Mammary epithelial cell (primary cell): ENCODE measurements at places on chromosomes 4 and X.

DNA sequence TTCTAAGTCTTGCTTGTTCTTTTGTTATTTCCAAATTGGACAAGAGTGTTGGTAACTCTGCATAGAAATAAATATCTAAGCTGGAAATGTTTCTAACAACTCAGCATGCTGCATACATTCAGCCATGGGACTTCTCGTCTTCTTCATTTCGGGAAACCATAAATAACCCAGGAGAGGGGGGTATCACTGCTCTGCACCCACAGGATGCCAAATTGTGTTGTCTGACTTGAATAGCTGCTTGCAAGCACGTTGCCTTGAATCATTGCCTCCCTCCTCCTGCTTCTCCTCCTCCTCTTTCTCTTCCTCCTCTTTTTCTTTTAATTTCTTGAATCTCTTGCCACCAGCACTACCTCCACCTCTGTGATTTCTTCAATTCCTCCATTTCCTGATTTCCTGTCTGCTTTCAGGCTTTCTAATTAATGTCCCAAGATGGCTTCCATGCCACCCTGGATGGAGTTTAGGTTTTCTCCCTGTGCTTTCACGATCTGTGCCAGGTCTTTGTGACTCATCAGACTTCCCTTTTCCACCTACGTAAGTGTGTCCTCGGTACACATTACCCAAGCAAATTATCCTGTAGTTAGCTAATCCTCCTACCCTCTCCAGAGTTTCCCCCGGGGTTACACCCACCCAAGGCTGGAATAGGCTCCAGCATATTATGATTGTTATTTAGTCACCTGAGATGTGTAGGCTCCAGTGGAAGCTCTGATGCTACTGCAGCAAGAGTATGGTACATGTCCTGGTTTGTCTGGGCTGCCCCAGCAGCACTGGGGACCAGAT is 122.6 kb upstream of the VCX3B start:
- DNase-seq: peak; percentile 74

DNA sequence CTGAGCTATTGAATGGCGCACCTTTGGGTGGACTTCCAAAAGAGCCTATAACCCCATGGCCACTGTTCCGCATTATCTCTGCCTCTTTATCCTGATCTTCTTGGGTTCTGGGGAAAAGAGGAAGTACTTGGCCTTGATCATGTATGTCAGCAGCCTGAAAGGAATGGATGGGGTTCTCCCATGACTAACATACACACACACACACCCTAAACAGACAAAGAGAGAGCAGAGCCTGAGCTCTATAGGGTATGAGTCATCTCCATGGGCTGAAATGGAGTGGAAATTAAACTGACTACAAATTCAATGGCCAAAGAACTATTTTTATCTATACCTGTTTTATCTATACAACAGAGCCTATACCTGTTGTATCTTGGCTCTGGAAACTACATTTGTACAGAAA is 141.5 kb upstream of the MTMR8 start:
- DNase-seq: no peak

DNA sequence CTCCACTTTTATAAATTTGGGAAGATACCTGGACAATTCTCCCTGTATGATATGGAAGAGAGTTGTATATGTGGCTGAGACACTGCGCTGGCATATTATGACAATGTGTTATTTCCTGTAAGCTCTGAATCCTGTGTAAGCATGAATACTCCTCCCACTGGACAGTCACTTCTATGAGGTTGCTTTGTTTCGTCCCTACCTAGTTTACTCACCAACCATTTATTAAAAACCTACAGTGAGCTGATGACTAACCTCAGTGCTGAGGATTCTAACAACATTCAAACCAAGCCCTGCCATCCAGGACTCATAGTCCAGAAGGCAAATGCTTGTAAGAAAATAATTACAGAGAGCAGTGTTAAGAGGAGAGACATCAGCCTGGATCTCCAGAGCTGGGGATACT is 1632.9 kb upstream of the TENM3 start:
- DNase-seq: peak; percentile 85

GRCh38 chrX:40805404-40805803 is 70.1 kb upstream of the MED14 start:
- DNase-seq: no peak

DNA sequence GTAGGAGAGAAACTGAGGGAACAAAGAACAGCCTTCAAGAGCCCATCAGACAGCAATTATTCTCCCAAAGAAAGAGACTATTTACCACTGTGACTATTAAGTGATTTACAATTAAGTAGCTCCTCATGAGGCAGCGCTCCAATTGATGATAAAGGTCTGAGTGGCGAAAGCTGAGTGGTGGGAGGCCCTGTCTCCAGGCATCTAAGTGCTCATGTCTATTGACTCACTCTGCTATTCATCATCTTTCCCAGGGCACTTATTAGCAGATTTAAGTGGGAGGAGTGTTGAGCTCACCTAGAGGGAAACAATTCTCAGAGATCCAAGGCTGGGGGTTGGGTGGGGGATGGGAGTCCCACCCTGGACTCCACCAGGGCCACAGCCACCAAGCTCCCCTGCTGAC is 23.3 kb downstream of the AMER1 start:
- DNase-seq: no peak

- DNase-seq: no peak
These were observed 86.3 kb downstream of the SMARCA5 start for GRCh38 chr4:143599827-143600226.

DNA sequence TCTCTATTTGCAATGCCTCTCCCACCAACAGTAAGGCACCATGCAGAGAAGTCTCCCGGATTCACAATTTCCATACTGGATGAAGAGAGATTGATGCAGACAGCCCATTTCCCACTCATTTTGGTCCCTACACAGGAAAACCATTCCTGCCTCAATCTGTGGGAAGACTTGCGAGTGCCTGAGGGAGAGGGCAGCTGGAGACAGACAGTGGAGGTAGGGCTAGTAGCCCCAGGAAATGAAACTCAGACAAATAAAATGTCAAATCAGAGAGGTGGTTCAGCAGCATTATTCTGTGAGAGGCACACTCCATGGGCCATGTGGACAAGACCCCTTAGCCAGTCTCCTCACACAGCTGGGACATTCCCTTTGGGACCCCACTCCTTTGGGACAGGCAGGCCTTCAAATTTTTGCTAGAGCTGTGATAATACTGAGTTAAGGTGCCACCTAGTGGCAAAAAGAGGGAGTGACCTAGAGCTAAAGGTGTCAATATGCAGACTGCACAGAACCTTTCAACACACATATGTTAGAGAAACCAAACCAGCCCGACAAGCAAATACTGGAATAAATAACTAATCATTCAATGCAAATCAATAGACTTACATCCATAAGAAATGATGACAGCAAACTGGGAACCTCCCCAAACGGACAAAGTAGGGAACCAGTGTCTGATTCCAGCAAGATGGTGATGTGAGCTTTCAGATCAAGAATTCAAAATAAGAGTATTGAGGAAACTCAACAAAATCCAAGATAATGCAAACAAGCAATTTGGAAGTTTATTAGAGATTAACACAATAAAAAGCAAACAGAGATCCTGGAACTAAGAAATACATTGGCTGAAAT is 1865.3 kb upstream of the AGA start:
- peak; percentile 15 for DNase-seq

DNA sequence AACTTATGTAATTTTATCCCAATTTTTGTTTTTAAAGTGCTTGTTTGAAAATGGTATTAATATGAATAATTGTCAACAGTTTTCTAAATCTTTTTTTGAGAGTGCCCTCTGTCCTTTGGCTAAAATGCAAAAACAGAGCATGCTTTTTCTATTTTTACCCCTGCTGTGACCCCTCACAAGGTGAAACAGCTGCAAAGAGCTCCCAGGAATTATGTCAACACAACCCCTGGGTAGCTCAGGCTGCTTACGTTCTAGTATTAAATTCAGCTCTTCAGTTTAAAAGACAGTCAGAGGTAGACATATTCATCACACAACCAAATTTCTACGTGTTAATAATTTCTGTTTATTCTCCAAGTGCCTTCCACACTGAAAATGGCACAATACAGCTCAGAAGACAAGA is 367.5 kb downstream of the PRDM5 start:
- DNase-seq: no peak

DNA sequence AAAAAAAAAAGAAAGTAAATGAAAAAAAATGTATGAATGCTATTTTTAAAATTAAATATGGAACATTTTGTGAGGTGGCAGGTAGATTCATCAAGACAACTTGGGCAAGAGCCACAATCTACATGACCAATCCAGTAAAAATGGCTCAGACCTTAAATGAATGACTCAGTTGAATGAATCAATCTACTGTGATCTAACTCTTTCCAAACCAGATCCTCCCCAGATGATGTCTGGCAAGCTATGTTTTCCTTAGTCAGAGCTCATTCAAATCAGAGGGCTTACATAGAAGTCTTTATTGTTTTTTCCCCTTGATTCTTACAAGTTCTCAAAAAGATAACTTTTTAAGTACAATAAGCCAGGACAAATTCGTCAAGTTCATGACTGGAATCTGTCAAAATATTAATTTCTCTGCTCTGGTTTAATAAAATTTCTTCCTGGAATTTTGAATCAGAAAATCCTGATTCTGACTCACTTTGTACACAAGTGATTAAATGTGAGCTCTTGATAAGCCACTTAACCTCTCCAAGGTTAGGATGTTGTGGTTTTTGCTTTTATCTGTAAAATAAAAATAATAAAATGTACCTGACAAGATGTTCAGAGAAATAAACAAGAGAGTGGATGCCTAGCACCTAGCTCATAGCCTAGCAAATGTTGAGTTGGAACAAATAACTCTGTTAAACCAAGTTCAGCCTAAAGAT is 105.6 kb upstream of the SMIM31 start:
- peak; percentile 89 for DNase-seq

GRCh38 chr4:77538144-77538543 is 67.5 kb upstream of the CXCL13 start:
- DNase-seq: peak; percentile 91

GRCh38 chr4:24645765-24646550 is 61.6 kb upstream of the DHX15 start:
- DNase-seq: no peak

- DNase-seq: no peak
These were observed 24.1 kb upstream of the MRFAP1 start for GRCh38 chr4:6616087-6616995.

DNA sequence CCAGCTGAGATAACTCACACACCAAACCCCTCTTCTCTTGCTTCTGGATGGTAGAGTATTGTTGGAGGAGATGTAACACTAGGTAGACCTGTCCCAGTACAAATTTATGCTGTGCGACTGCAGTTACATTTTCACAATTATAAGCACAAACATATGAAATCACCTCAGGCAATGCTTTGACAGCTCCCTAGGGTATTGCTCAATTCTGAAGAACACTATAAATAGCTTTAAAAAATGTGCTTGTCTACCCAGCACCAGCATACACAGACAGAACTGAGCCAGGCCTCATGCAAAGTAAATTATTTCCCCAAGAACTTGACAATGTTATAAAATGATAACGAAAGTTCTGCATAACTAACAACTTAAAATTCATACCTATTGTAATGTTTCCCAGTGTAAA is 1999.1 kb upstream of the ADGRL3 start:
- no peak for DNase-seq

DNA sequence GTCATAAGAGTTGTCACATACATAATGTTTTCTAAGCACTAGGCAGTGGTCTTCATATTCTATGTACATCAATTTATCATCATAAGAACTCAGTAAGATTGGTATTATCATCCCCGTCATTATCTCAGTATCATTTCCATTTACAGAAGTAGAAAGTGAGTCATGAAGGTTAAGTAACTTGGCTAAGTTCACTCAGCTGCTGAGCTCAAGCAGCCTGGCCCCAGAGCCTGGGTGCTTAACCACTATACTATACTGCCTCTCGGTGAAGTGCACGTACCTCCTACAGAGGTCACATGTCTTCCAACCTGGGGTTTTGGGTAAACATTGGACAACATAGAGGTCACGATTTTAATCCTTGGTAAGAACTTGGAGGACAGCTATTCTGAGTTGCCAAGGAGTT is 161.5 kb upstream of the GATB start:
- no peak for DNase-seq
